GM04503 (cell line): ENCODE measurements at places on chromosomes 12 and 14.
A peak's percentile ranks its signal among the peaks of the same experiment; 100 is the strongest.

- peak; percentile 4 for DNase-seq
These were observed 197.5 kb upstream of the TMEM132C start for GRCh38 chr12:128069359-128069997.

- DNase-seq = no peak
These were observed 14.7 kb downstream of the AACS start for GRCh38 chr12:125079648-125080645.

DNA sequence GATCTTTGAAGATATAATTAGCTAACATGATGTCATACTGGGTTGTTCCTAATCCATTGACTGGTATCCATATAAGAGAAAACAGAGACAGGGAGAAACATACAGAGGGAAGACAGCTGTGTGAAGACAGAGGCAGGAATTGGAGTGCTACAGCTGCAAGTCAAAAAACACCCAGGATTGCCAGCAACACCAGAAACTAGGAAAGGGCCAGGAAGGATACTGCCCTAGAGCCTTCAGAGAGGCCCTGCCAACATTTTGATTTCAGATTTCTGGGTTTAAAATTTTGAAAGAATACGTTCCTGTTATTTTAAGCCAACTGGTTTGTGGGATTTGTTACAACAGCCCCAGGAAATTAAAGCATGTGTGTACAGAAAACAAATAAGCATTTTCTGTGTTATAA is 473.7 kb upstream of the FLRT2 start:
- DNase-seq = no peak

DNA sequence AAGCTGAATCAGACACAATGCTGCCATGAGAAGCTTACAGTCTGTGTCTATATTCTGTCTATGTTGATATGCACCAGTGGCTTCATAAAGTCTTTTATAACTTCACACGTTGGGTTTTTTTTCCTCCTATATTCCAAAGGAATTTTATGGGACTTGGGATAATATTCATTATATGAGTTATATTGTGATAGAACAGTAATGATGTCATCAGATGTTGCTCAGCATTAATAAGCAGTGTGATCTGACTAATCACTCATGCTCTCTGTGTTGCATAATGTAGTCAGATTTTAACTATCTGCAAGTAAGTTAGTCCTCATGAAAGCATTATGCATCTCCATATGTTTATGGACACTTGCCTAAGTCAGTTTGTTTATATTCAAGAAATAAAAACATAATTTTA is 159.6 kb downstream of the PLCZ1 start:
- no peak for DNase-seq

DNA sequence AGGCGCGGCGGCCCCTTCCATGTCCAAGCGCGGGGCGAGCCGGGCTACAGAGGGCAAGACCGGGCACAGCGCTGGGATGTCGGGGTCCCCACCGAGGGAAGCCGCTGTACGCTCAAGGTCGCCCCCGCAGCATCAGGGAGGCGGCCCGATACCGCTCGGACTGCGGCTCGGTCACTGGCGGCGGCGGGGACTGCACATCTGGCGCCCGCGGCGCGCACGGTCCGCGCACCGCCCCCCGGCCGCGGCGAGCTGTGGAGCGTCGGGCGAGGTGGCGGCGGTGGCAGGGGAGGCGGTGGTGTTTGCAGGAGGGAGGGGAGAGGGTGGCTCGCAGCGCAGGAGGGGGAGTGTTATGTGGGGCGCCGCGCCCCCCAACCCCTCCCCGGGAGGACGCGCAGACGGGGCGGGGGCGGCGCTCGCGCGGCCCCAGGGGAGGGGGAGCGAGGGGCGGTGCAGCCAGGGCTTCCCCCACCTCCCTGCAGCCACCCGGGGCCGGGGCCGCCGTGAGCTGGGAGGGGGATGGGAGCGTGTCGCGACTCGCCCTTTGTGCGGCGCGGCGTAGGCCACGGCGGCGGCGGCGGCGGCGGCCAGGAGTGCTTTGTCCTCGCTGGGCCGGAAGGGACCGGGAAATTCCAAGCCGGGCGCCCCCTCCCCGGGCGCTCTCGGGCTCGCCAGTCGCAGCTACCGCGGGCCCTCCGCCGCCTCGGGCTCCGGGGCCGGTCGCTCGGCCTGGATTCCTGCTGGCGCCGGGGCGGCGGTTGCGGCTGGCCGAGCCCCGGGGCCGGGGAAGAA is at the start of gene NUAK1:
Gene NUAK1 (minus strand): TSS at position 322 of the 789 bp plus-strand sequence. CDS start 301 bp downstream, at position 21.
- no peak for DNase-seq

DNA sequence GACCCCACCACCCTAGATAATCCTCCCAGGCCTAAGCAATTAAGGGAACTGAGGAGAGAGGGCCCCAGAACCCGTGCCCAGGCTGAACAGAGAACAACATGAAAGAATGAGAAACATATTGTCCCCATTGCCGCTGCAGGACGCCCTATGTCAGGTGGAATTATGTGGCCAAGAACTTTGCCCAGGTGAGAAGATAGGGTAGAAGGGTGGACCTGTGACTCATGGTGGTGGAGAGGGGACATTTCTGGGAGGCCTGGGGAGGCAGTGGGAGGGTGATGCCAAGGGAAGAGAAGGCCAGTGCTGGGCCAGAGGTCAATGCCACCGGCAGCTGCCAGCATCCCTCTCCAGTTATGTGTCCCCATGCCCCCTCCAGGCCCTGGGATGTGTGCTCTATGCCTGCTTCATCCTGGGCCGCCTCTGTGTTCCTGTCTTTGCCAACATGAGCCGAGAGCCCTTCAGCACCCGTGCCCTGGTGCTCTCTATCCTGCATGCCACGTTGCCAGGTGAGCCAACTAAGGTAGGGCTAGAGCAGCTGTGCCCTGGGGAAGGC is 15.5 kb downstream of the SOAT2 start:
- DNase-seq = no peak

GRCh38 chr14:55301437-55302121 is 30.4 kb downstream of the FBXO34 start:
- peak; percentile 9 for DNase-seq

DNA sequence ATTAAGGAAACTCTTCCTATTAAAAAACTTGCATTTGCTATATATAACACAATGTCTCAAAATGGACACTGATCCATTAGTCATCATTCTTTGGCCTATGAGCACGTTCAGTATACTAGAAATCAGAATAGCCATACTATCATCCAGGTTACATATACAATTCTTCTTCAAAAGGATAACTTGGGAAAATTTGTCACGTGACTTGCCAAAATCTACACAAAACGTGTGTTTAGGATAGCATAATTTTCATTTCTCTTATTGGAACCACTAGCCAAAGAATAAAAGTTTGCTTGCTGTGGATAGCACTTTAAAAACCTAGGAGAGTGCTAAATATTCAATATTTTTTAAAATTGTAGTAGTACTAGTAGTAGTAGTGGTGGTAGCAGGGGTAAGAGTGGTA is 714.3 kb upstream of the FOXG1 start:
- DNase-seq = no peak

DNA sequence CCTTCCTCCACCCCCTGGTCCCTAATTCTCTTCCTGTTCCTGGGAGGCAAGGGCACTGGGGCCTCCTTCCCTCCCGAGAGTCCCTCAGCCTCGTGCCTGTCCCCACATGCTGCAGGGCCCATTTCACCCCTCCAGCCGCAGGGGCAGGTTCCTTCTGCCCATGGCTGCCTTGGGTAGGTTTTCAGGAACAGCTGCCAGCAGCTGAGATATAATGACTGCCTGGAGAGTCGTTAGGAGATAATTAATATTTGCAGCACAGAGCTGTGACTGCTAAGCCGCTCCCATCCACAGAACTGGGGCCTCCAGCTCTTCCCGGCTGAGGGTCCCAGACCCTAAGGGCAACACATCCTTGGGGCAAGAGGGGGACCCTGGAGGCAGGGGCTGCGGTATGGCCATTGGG is 211.9 kb upstream of the LHX5 start:
- no peak for DNase-seq

- no peak for DNase-seq
These were observed 81.7 kb upstream of the CCDC91 start for GRCh38 chr12:28108599-28108998.

DNA sequence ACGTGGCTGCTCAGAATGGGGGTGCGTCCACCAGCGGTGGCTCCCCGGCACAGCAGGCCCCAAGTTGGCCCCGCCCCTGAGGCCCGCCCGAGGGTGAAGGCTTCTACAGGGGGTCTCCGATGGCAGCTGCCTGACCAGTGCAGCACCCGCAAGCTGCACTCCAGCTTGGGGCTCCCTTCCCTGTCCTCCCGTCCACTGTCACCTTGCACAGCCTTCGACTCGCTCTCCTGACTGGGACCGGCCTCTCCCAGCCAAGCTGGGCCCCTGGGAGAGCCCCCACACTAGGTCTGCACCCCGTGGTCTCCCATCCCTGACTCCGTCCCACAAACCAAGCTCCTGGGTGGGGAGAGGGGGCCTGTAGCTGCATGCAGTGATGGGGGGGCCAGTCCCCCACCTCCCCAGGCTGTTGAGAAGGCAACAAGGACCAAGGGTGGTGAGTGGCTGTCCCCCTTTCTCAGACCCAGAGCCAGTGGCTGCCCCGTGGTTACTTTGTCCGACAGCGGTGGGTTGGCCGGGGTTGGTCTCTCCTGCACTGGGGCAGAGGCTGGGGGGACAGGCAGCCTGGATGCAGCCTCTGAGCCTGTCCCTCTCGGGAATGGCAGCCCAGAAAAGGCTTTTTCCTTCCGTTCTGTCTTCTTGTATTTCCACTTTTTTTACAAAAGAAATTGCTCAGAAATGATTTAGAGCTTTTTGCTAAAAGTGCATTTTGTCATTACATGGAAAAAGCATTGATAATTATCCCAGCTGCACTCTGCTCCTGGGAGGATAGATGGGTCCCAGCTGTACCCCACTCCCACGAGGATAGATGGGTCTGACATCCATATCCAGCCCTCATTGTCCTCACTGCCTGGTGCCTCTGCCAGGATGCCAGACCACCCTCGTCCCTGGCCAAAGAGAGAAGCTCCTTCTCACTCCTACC is 217.0 kb downstream of the KIF26A start:
- DNase-seq = no peak

- no peak for DNase-seq
These were observed 20.3 kb downstream of the RFC5 start for GRCh38 chr12:118036672-118037411.

DNA sequence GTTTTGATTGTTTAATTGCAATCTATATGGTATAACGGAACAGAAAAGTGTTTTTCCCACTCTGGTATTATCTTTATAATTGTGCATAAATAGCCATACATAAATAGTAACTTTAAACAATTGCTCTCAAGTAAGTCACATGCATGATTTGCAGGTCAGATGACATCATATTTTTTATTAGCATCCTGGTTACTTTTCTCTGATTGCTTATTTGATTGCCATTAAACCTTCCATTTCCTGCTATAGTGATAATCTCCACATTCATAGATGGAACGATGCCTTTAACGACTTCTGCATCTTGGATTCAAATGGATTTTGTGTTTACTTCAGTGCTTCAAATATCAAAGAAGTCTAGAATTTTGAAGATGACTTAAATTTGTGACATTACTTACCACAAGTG is 3.5 kb upstream of the KLRK1 start:
- DNase-seq = no peak

DNA sequence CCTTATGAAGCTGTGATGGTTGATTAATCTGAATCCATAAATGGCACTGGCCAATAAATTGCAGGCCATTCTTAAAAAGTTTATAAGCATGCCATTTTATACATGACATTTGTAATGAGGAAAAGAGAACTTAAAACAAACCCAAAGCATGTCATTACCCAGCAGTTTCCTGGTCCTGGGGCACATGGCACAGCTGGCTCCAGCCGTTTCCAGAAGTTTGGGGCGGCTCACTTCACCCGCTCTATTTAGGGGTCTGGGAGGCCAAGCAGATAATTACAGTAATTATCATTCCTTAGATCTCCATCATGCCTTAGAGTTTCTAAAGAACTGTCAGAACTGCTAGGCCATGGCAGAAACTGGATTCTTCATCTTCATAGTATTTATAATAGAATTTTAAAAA is 6.4 kb downstream of the ADGRD1 start:
- DNase-seq = no peak

DNA sequence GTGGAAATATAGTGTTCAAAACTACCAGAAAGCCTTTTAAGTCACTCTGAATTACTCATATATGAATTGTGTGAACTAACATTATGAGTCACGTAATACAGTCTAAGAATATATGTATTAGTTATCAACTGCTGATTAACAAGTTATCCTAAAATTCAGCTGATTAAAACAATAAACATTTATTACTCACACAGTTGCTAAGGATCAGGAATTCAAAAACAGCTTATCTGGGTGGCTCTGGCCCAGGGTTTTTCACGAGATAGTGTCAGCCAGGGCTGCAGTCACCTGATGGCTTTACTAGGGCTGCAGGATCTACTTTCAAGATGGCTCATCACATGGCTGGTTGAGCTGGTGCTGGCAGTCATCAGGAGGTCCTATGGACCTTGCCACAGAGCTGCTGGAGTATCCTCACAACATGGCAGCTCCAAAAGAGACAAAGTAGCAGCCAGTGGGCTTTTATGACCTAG is 36.5 kb downstream of the CORO1C start:
- no peak for DNase-seq

DNA sequence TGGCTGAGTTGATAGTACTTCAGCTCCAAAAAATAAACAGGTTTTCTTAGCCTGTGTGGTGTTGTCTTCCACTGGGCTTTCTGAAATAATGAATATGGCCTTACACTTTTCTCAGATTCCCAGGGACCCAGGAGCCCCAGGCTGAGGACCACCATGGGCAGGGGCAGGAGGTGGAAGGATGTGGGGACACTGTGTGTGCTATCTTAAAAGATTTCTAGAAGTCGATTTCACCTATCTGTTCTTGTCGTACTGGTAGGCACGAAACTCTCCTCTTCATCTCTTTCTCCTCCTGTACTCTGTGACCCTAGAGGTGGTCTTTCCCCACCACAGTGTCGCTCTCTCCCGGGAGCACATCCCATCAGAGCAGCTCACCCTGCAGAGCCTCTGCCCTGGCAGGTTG is 107.7 kb upstream of the FKBP4 start:
- no peak for DNase-seq

DNA sequence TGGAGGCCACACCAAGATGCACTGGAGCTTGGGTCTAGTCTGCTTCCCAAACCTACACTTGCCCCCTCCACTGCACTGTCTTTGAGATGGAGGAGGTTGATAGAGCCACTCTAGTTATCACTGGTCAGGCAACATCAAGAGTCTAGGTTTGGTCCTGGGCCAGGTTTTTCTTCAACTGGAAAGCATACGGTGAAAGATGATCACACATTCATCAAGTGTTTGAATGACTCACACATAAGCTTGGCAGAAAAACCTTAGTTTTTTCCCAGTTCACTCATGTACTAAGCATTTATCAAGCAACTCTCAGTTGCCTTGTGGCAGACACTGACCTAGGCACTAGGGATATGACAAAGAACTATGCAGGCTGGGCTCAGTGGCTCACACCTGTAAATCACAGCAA is 84.5 kb downstream of the PLEKHG3 start:
- DNase-seq = peak; percentile 90

- no peak for DNase-seq
These were observed 74.3 kb downstream of the MOK start for GRCh38 chr14:102230481-102231210.

GRCh38 chr12:538731-539539 is 79.2 kb downstream of the B4GALNT3 start:
- no peak for DNase-seq

- DNase-seq = no peak
These were observed 157.4 kb upstream of the ARID2 start for GRCh38 chr12:45572114-45572513.
